Activated T-cell treated with anti-CD3 and anti-CD28 coated beads for 24 hours (primary cell): ENCODE measurements at places on chromosomes 2 and 18.

- DNase-seq: no peak
Observed at GRCh38 chr2:174688079-174688478, 76.2 kb downstream of the CHRNA1 start.

GRCh38 chr2:203612246-203612645, 77.1 kb upstream of the RAPH1 start:
- DNase-seq: no peak

- no peak for DNase-seq
Observed at GRCh38 chr2:187461294-187462261, 13.5 kb upstream of the CALCRL start.

- no peak for DNase-seq
Observed at GRCh38 chr2:150162241-150162942, 325.1 kb downstream of the RND3 start.

- DNase-seq: no peak
Observed at GRCh38 chr2:190277234-190278112, 42.2 kb downstream of the HIBCH start.

DNA sequence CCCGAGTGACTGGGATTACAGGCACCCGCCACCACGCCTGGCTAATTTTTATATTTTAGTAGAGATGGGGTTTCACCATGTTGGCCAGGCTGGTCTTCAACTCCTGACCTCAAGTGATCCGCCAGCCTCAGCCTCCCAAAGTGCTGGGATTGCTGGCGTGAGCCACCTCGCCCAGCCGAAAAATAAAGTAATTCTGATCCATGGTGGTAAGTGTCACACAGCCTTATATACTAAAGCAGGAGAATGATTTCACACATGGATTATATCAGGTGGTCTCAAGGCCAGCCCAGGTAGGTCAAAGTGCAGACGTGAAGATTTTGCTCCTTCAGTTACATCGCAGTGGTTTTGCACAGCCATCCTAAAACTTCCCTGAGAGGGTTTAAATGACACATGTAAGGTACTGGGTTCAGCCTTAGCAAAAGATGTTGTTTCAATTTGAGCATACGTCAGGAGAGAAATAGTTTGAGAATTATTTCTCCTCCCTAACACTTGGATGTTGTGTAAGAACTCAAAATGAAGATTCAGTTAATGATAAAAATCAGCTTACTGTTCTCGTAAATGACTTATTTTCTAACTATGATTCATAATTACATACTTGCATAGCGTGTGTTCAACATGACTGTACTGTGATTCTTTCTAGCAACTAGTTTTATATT, 93.0 kb upstream of the SLC39A10 start:
- DNase-seq: no peak

GRCh38 chr2:183610724-183611123, 486.5 kb downstream of the NUP35 start:
- DNase-seq: no peak

DNA sequence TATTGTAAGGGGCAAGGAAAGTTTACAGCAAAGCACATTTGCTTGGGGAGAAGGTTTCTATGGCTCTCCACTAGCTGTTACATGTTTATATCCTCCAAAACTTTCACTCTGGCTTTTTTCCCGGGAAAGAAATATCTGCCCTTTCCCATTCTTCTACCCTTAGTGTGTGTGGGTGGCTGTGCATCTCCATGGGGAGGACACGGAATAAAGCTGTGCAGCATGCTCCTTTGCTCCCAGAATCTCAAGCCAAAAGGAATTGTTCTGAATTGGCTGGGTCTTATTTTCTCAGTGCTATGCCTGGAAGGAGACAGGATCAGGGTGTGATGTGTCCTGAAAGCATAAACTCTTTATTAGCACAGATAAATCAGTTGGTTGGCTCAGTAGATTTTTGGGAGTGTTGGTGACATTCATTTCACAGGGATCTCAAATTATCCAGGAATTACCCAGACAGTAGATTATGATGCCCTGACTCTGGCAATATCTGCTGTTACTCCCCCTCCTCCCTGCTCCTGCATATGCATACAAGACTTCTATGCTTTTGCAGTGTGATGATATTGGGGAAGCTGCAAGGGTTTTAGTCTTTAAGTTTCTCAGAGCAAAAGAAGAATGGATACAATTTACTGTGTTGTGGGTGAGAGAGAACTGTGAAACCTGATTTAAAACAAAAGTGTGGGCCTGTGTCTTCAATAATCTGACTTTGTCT, 63.1 kb downstream of the PARD3B start:
- no peak for DNase-seq

- DNase-seq: no peak
Observed at GRCh38 chr18:63410792-63411191, 11.5 kb downstream of the VPS4B start.

GRCh38 chr2:73700131-73700611, 37.0 kb downstream of the TPRKB start:
- no peak for DNase-seq
